H9 (cell line): ENCODE measurements at places on chromosomes 4 and X. TPM values are rescaled to one million over a fixed set of nuclear protein-coding genes. Genes with fewer than 3 reads are reported as not detected.

- no peak overlapping the region for H3K4me3 ChIP-seq
- no peak overlapping the region for H3K27ac ChIP-seq
- peaks cover 2% of the 10 kb centered on the region; the same call in 1 of the 2 replicates for H3K27me3 ChIP-seq
- DNase-seq = no peak
- H3K36me3 ChIP-seq = no peaks in the 10 kb centered on the region
Measured at GRCh38 chr4:150574678-150575077, 7.3 kb upstream of the MAB21L2 start.

DNA sequence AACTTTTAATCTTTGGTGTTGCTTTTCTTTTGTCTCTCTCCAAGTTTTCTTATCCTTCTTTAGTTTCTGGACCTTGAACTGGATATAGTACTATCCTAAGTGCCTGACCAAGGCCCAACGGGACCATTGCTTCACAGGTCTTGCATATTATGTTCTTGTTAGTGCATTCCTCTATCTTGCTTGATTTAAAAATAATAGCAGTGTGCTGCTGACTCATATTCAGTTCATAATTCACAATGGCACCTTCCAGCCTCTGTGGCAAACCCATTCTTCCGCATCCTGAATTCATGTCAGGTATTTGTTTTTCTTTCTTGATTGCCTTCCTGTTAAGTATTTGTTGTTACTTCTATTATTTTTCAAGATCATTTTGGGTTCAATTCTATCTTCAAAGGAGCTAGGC lies 197.1 kb upstream of the GIMD1 start:
- H3K4me3 ChIP-seq = no peak overlapping the region
- no peaks in the 10 kb centered on the region for H3K27me3 ChIP-seq
- no peak overlapping the region for H3K27ac ChIP-seq
- H3K4me1 ChIP-seq = no peaks in the 10 kb centered on the region
- H3K36me3 ChIP-seq = 0 out of 2 replicates have a peak, but pooled peaks cover 9% of the 10 kb centered on the region
- no peak for DNase-seq

DNA sequence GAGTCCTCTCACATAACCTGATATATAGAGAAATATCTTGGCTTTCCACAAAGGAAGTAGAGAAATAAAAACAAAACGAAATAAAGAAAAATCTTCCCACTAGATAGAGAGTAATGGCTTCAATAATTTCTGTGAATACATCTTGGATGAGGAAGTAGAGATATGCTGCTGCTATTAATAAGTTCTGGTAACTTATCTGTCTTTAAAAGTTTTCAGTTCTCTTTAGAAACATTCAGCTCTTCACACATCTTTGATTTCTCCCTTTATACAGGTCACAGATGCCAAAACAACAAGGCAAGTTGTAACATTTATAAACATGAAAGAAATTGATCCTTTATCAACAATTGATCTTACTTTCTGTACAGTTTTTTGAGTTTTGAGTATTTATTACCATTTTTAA lies 615.8 kb downstream of the TRAM1L1 start:
- H3K27ac ChIP-seq = no peak overlapping the region
- no peaks in the 10 kb centered on the region for H3K4me1 ChIP-seq
- H3K4me3 ChIP-seq = no peak overlapping the region
- no peak for DNase-seq

DNA sequence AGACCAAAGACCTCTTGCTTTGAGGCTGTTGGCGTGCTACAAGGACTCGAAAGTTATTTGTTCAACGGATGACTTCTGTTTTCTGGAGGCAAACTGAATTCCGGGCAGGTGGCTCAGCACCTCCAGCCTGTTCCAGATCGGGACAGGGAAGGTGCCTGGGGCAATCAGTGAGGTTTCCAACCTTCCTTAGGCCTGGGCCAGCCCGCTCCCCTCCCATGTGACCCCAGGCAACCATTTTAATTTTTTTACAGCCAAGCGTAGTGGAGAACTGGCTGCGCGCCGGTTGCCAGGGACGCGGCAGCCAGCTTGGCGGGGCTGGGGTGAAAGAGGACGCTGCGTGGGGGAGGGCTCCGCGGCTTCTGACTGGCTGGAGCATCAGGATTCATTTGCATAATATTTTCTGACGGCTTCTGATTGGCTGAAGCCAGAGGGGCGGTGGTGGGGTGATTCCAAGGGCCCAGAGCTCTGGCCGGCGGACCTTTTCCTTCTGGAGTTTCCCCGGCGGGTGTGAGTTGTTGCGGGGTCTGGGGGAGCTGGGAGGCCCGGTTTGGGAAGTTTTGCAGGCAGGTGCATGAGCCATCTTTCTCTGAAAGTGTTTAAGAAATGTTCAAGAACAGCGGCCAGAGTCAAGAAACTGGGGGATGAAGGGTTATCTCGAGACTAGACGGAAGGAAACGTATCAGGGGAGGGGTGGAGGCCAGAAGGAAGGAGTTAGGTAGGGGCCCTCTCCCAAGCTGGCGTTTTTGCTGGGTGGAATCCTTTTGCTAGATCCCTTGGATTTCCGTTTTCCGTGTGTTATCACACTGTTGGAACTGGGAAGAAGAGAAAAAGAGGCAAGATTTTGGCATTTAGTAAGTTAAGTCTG lies at the start of gene MID1IP1:
Gene MID1IP1 (plus strand): TSS at position 479 of the 865 bp plus-strand sequence. CDS start 3,488 bp downstream, outside the sequence.
- DNase-seq = peak; percentile 95
- no peaks in the 10 kb centered on the region; the same call in 1 of the 2 replicates for H3K4me1 ChIP-seq
- no peaks in the 10 kb centered on the region for H3K27me3 ChIP-seq
- H3K27ac ChIP-seq = peak within 1 kb of the TSS; percentile 93
- H3K4me3 ChIP-seq = peak within 1 kb of the TSS; percentile 93

DNA sequence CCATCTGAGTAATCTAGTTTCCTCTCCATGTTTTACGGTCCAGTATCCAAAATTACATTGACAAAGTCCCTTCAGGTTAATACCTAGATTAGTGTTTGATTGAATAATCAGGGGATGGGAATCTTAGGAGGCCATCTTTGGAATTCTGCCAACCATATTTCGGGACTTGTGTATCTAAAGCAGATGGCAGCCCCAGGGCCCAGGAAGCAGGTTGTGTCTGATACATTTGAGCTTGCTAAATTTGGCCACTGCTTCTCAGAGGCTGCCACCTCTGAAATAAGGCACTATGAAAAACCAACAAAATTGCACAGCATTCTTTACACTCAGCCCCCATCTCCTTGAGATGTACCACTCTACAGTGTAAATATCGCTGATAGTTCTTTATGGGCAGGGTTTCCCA lies 102.1 kb downstream of the ASB9 start:
- DNase-seq = no peak
- no peaks in the 10 kb centered on the region for H3K36me3 ChIP-seq
- H3K4me3 ChIP-seq = no peak overlapping the region
- no peak overlapping the region for H3K27ac ChIP-seq

DNA sequence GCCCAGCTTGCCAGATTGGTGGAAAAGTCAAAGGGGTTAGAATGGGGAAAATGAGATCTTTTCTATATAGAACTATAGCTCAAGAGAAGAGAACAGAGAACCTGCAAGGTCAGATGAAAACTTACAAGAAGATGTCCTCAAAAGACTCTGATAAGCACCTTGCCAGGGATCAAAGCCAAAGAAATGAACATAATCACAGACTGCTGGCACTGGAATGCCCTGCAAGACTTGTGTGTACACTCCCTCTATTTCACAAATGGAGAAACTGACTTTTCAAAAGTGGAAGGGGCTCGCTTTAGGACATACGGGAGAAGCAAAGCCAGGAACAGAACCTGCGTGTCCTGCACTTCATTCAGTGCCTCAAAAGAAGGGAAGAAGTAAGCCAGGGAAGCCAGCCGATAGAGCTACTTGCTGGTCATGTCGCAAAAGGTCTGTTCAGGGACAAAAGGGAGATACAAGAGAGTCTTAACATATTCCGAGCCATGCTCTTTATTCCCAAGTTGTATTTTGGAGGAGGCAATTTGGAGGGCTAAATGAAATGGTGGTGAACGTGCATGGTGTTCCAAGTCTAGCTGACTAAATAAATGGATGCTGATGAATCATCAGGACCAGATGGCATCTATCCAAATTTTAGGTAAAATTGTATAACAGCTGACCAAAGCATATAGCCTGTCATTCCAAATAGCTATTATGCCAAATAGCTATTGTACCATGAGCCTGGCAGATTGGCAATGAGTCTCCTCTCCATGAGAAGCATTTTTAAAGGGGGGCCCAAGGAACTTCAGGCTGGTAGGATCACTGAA lies 175.6 kb upstream of the GPC4 start:
- H3K27ac ChIP-seq = no peak overlapping the region
- DNase-seq = no peak
- no peaks in the 10 kb centered on the region for H3K27me3 ChIP-seq
- H3K4me1 ChIP-seq = peaks cover 3% of the 10 kb centered on the region
- H3K36me3 ChIP-seq = peaks cover 9% of the 10 kb centered on the region

- H3K4me1 ChIP-seq = no peaks in the 10 kb centered on the region
- H3K4me3 ChIP-seq = no peak overlapping the region
- no peak for DNase-seq
- no peaks in the 10 kb centered on the region for H3K36me3 ChIP-seq
- no peaks in the 10 kb centered on the region; the same call in 1 of the 2 replicates for H3K27me3 ChIP-seq
Measured at GRCh38 chr4:146340798-146341197, 126.5 kb downstream of the REELD1 start.

DNA sequence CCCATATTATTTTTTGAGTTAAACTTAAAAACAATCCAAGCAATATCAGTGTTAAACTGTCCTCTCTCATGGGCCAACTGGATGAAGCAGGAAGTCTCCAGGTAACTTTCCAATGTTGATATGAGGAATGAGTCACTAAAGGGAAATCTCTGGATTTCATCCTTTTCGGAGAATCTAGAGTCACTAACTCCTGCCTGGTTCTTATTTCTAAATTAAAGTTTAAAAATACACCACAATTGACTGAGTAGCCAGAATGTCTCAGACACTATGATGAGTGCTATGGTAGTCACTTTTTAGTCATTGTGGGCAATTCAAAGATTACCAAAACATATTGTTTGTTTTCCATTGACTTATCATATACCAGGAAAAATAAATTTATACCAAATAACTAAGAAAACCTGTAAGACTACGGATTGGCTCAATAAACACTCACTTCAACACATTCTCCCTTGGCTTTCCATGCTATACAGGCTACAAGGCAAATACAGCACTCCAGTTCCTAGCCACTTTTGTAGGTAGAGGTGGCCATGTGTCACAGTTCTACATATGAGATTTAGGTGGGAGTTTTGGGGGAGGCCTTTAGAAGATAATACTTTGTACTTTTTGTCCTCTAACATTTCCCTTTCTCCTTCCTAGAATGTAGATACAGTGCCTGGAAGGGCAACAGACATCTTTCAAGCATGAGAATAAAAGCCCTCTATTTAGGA lies 8.6 kb downstream of the SLC9B2 start:
- H3K4me3 ChIP-seq = no peak overlapping the region
- no peaks in the 10 kb centered on the region for H3K27me3 ChIP-seq
- H3K4me1 ChIP-seq = no peaks in the 10 kb centered on the region
- no peak for DNase-seq
- no peaks in the 10 kb centered on the region for H3K36me3 ChIP-seq
- no peak overlapping the region for H3K27ac ChIP-seq

DNA sequence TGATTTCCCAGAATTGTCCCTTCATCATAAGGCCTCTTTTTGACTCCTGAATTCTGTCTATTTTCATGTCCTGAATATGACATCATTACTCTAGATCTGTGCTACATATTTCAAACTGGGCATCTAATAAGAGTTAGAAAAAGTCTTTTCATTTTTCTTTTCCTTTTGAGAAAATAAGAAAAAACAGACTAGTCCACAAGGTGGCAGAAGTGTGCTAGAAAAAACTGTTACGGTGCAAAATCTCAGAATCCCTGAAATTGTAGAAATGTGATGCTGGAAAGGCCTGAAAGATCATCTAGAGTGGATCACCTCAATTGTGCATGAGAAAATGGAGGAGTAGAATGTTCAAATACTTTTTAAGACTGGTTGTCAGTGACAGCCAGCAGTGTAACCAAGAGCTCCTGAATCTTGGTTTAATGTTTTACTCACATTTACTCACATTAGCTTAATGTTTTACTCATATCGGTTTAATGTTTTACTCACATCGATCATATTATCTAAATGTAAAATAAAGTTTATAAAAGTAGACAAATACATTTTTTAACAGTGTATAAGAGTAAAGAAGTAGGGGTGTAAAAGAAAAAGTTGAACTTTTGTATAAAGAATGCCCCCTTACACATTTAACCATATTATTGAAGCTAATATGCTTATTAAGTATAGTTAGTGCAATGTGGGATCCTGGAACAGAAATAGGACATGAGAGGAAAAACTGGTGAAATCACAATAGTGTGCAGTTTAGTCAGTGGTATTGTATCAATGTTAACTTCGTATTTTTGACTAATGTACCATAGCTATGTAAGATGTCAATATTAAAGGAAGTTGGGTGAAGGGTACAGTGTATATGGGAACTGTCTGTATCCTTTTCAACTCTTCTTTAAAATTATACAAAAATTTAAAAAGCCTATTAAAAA lies 15.2 kb downstream of the ASB11 start:
- H3K36me3 ChIP-seq = no peaks in the 10 kb centered on the region
- no peak overlapping the region for H3K27ac ChIP-seq
- no peaks in the 10 kb centered on the region for H3K27me3 ChIP-seq

- peaks cover 5% of the 10 kb centered on the region; the same call in 1 of the 2 replicates for H3K4me1 ChIP-seq
- no peak for DNase-seq
- peak overlapping the region; percentile 73 for H3K27ac ChIP-seq
- H3K27me3 ChIP-seq = no peaks in the 10 kb centered on the region
- no peak overlapping the region for H3K4me3 ChIP-seq
- H3K36me3 ChIP-seq = no peaks in the 10 kb centered on the region
Measured at GRCh38 chr4:38002451-38003071, 42.4 kb downstream of the PTTG2 start.

GRCh38 chr4:88952081-88952480 lies 104.9 kb downstream of the FAM13A start:
- no peaks in the 10 kb centered on the region for H3K4me1 ChIP-seq
- no peak overlapping the region for H3K4me3 ChIP-seq
- peaks cover 2% of the 10 kb centered on the region; the same call in 1 of the 2 replicates for H3K36me3 ChIP-seq
- DNase-seq = no peak

- H3K27ac ChIP-seq = peak overlapping the region; percentile 68
- DNase-seq = no peak
- H3K36me3 ChIP-seq = peaks cover 55% of the 10 kb centered on the region
- no peak overlapping the region for H3K4me3 ChIP-seq
- no peaks in the 10 kb centered on the region for H3K27me3 ChIP-seq
Measured at GRCh38 chr4:145830699-145831098, 107.9 kb downstream of the ZNF827 start.

- H3K36me3 ChIP-seq = no peaks in the 10 kb centered on the region
- no peaks in the 10 kb centered on the region for H3K27me3 ChIP-seq
- H3K4me1 ChIP-seq = no peaks in the 10 kb centered on the region; the same call in 1 of the 2 replicates
- H3K4me3 ChIP-seq = no peak overlapping the region
- H3K27ac ChIP-seq = no peak overlapping the region
Measured at GRCh38 chr4:11338956-11339782, 89.5 kb downstream of the HS3ST1 start.

DNA sequence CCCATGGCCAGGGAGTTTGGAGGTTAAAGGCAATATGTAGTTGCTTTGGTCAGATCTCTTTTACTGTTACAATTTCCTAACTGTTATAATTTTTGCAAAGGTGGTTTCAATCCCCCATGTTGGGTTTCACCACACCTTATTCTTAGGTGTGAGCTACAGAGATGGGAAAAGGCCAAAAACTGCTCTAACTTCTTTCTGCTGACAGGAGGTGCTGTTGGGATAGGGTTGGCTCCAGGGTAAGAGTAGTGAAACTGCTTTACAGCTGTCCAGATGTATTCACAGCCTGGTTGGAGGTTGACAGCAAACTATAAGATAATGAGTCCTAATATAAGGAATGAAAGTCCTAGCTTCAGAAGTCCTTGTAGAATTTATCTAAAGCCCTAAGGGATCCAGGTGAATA lies 181.3 kb upstream of the TEX13D start:
- no peak overlapping the region for H3K4me3 ChIP-seq
- peaks cover 17% of the 10 kb centered on the region for H3K36me3 ChIP-seq
- H3K27ac ChIP-seq = no peak overlapping the region
- DNase-seq = no peak

Gene TACC3
- total RNA-seq = 150 and 156 TPM in 2 replicates

Gene DMRTC1
- not detected in 2 replicates for total RNA-seq

Gene CYTL1
- 1.4 and 1.7 TPM in 2 replicates for total RNA-seq

Gene CXCL1
- total RNA-seq = 0.20 TPM in 2 replicates

Gene RBPJ
- 155 and 166 TPM in 2 replicates for total RNA-seq

Gene SLC7A11
- total RNA-seq = 19.3 and 19.8 TPM in 2 replicates

Gene PLAC8
- total RNA-seq = 0.90 and 1.6 TPM in 2 replicates
